ENCODE measurements at places on chromosomes 2 and 18.

- DNase-seq = no peak
These were observed 38.9 kb downstream of the INO80C start for GRCh38 chr18:35458677-35459441.

DNA sequence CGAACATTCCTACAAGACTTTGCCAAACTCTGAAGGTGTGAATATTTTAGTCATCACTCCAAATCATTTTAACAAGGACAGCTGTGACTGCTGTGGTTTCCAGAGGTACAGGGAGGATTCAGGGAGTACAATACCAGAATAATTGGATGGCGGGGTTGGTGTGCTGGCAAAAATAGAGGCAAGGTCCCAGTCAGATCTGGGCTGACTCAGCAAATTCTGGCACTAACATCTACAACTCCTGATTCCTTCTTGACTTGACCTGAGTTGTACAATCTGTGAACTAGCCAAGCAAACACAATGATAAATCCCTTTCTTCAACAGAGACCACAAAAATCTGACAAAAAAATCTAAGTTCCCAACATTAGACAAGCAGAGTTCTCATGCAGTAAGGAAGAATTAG lies 40.4 kb downstream of the RMP24 start:
- no peak for DNase-seq

- DNase-seq = no peak
These were observed 368.1 kb upstream of the NETO1 start for GRCh38 chr18:73235921-73236320.

GRCh38 chr2:70766357-70767078 lies 1.5 kb downstream of the ADD2 start:
- no peak for DNase-seq

DNA sequence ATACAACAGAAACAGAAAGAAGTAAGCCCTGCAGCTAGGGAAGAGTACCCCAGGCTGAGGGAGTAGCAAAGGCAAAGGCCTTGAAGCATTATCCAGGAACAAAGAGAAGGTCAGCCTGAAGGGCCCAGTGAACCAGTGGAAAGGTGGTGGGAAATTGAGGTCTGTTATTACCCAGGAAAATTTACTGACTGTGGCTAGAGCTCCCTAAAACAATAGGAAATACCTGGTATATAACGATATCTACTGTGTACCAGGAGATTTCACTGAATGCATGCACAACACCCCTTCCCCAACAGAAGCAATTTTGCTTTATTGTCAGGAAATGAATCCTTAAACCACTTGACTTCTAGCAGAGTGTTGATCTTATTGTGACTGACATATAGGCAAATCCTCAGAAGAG lies 365.3 kb downstream of the ERBB4 start:
- DNase-seq = no peak

DNA sequence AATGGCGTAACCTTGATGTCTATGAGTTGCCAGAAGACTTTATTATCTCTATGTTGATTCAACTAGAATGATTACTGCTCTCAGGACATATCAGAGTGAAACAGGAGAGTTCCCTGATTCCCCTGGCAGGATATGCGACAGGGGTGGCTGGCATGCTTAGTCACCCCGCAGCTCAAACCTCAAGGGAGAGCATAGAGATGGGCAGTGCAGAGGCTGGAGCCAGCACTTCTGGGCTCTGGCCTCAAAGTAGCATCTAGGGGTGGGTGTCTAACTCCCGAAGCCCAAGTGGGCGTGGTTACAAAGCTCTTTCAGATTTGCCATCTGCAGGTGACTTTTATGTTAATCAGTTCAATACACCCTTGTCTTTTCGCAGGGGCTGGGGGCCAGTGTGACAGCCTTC lies 391.6 kb downstream of the ADCYAP1 start:
- DNase-seq = no peak
